ENCODE measurements at places on chromosomes 12 and 14.

DNA sequence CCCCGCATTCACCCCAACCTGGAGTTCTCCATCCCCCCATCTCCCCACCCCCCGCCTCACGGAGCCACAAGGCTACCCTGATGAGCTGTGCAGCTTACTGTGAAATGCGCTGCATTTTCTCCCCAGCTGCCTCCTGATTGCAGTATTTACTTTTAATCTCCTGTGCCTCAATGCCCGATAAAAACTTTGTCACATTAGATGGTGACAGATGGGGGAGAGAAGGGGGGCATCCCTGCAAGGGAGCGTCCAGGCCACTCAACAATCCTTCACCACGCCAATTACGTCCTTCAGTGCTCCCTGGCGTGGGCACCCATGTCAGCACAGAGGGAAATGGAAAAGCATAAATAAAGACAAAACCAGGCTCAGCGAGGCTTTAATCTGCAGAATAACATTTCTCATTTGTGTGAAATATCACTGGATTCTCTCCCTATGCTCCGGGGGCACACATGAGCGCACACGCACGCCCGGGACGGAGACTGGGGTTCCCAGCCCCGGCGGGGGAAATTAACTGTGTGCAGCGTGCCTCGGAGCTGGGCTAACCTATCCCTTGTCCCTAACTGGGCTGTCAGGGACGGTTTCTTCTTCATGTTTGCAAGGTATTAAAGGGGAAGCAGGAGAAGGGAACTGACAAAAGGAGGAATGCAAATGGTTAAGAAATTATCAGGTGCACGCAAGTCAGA, 186.7 kb upstream of the VASH1 start:
- DNase-seq, result no peak

- no peak for DNase-seq
Observed at GRCh38 chr14:81051547-81051946, 96.1 kb downstream of the TSHR start.

DNA sequence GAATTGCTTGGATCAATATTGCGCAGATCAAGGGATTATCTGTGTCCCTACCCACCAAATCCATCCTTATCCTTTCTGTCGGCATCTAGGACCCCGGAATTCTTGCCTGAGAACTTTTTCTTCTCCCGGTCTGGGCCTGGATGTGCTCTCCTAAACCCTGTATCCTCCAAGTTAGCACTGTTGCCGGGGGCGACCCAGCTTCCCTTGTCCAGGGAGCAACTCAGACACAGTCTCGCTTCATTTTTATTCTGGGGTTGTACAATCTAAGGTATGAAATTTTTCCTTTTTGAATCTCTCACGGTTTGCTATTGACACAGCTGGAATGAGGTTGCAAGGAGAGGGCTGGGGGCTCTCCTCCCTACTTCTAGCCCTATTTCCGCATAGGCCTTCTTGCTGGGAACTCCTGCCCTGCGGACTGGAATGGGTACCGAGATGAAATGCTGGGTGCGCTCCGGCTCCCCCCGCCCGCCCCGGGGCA, 403 bp upstream of the PNP start:
- DNase-seq, result no peak

DNA sequence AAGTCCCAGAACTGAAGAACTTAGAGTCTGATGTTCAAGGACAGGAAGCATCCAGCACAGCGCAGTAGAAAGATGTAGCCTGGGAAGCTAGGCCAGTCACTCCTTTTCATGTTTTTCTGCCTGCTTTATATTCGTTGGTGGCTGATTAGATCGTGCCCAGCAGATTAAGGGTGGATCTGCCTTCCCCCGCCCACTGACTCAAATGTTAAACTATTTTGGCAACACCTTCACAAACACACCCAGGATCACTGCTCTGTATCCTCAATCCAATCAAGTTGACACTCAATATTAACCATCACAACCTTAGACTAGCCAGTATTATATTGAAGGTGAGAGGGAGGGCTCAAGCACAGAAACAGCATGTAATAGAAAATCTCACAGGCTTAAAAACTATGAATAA, 222.9 kb downstream of the C12orf50 start:
- DNase-seq, result no peak
